HEK293T (cell line): ENCODE measurements at places on chromosomes 12 and 14.

DNA sequence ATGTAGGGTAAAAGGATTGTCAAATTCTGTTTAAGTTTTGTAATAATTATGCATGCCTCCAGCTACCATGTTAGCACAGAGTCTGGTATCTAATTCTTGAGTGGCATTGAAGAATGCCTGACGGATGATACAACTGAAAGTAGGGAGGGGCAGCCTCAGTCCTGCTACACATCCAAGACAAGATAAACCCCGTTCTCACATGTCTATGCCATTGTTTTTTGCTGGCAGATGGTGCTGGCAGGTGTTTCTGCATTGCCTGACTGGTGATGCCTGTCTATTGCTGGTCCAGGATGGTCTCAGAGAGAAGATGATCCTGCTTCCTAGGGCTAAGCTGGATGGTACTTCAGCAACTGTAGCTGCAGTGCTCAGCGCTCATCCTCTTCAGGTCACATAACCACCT is 245.8 kb upstream of the NAV3 start:
- DNase-seq: no peak

DNA sequence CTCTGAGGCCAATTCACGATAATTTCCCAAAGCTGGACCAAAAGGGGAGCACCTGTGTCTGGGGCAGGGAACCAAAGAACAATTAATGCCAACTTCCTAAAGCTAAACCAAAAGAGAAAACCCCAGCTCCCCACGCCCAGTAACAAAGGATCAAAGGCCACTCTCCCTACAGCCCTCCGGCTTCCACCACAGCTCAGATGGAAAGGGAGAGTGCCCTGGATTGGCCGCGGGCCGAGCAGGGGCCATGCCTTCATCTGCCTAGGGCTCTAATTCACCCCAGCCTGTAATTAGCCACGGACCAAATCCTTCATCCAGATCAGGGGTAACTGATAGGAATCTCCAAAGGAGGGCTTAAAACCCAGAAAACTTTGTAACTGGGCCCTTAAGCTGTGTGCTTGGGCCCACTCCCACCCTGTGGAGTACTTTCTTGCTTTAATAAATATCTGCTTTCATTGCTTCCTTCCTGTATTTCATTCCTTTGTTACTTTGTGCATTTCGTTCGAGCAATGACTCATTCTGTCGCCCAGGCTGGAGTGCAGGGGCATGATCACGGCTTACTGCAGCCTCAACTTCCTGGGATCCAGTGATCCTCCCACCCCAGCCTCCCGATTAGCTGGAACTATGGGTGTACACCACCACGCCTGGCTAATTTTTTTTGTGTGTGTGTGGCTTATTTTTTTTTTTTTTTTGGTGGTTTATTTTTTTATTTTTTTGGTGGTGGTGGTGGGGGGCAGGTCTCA is 65.5 kb upstream of the PPP4R3A start:
- DNase-seq: no peak

GRCh38 chr12:83313827-83314226 is 627.1 kb downstream of the TMTC2 start:
- no peak for DNase-seq

DNA sequence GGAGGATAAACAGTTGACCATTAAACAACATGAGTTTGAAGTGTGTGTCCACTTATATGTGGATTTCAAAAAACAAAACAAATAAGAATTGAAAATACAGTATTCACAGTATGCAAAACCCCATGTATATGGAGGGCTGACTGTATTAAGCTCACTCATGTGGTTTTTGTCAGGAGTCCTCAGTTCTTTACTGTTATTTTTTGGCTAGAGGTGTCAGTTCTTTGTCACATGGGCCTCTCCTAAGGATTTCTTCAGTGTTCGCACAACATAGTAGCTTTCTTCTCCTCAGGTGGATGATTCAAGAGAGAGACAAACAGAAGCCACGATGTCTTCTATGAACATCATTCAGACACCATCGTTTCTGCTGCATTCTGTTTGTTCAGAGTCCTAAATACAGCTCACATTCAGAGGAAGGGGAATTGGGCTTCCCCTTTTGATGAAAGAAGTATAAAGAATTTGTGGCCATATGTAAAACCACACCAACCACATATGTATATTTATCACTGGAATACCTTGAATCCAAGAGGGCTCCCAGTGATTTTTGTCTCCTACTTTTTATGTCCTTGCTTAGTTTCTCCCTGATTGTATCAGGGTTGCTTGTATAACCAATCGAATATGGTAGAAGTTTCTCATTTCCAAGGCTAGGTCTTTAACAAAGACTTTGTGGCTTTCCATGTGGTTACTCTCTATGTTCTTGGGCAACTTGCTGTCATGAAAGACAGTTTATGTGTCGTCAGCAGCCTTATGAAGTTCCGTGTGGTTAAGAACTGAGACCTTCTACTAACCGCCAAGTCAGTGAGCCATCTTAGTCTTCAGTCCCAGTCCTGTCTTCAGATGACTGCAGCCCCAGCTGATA is 18.9 kb downstream of the MNAT1 start:
- no peak for DNase-seq

DNA sequence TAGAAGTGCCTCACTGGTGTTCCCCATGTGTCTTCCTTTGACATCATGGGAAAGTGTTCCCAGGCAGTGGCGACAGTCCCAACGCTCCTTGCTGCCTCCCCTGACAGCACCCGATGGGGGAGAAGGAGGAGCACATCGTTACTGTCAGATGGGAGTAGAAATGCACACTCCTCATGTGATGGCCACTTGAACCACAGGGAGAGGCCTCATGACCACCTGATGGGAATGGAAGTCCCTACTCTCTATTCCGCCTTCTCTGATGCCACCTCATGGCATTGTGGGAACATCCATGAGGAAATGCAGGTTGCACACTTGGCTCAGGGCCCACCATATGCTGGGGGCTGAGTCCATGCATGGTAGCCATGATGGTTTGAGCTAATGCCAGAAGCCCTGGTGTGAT is 14.3 kb upstream of the CORO1C start:
- no peak for DNase-seq

DNA sequence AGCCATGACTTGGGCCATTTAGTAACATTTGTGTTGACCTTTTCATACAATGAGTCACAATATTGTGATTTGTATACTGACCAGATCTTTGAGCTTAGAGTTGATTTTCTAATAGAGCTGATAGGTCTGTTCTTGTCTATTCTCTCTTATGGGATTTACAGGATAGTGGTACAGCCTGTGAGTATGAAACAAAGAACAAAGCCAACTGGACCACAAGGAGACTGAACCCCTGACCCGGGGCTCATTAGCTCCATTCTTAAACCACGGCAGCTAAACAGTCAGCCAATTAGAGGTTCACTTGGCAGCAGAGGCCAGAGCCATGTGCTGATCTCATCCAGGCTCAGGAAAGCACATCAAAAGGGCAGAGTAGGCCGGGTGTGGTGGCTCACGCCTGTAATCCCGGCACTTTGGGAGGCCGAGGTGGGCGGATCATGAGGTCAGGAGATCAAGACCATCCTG is 59.1 kb upstream of the GNPNAT1 start:
- DNase-seq: no peak

- no peak for DNase-seq
Measured at GRCh38 chr14:92565718-92566115, 52.1 kb downstream of the RIN3 start.

- DNase-seq: no peak
Measured at GRCh38 chr14:22502551-22502950, 86.5 kb downstream of the DAD1 start.

GRCh38 chr12:110917961-110918360 is 2.4 kb downstream of the MYL2 start:
- DNase-seq: no peak

DNA sequence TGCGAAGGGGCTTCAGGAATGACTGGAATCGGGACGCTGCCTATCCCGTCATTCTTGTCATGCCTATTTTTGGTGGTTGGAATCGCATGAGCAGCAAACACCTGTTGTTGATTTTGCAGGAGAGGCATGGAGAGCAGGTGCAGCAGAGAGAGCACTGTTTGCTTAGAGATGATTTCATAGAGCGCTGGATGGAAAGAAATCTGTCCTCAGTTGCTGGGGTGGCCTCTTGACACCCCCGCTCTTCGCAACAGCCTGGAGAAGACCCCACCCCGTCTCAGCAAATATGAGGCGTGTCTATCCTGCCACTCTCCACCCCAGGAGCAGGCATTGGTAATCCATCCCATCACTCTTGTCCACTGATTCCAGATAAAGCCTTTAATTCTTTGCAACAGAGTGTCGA is 19.3 kb upstream of the NCOR2 start:
- DNase-seq: no peak

GRCh38 chr12:121921066-121921465 is 2.7 kb downstream of the CFAP251 start:
- no peak for DNase-seq

DNA sequence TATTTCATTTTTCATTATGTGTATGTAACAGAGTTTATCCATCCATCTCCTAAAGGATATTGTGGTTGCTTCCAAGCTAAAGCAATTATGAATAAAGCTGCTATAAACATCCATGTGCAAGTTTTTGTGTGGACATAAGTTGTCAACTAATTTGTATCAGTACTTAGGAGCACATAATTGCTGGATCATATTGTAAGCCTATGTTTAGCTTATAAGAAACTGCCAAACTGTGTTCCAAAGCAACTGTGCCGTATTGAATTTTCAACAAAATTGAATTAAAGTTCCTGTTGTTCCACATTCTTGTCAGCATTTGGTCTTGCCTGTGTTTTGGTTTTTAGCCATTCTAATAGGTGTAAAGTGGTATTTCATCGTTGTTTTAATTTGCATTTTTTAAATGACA is 416.9 kb downstream of the SLC6A15 start:
- no peak for DNase-seq

DNA sequence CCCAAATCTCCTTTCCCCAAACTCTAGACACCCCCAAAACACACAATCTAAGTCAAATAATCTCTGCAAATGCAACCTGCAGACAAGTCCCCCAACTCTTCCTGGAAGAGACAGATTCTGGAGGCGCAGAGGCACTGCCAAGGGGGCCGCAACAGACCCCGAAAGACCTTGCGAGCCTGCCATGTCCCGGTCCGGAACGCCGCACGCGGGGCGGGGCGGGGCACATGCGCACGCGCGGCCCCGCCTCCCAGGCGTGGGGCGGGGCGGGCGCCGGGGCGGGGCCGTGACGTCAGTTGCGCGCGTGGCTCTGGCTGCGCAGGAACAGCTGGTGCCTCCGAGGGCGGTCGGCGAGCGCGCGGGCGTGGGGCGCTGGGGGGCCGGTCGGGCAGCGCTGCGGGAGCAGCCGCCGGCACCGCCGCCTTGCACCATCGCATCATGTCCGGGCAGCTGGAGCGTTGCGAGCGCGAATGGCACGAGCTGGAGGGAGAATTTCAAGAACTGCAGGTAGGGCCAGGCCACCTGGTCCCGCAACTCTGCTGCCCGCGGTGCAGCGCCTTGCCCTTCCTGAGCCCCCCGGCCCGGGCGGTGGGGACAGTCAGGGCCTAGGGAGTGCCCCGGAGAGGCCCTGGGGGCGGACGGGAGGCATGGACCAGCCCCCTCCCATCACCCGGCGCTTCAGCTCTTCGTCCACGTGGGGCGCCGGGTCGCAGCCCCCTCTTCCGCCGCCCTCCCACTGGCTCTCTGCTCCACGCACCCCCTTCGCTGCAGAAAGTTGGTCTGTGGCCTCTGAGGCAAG is at the start of gene TMEM120B:
TSS of gene TMEM120B (plus strand) at position 292 of the 796 bp plus-strand sequence. CDS start at position 436, 144 bp downstream.
- peak; percentile 92 for DNase-seq

DNA sequence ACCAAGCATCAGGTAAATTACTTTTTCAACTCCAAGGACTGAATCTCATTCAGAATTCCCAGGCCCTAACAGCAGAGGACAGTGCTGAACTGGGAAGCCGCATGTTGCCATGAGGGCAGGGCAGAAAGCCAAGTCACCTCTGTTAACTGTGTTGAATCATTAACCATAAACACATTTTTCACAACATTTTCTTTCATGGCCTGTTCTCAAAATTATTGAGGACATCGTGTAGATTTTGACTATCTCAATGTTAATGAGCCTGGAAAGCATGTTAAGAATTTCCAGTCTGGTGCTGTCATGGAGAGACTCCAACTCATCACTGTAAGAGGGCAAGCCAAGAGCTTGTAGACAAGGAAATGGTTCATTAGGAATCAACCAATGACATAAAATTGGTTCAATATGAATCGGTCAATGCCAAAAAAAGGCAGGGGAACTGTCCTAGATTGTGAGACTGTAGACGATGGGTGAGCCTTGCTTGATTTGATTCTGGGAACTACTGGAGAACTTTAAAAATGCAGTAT is 33.7 kb downstream of the CPM start:
- DNase-seq: no peak

DNA sequence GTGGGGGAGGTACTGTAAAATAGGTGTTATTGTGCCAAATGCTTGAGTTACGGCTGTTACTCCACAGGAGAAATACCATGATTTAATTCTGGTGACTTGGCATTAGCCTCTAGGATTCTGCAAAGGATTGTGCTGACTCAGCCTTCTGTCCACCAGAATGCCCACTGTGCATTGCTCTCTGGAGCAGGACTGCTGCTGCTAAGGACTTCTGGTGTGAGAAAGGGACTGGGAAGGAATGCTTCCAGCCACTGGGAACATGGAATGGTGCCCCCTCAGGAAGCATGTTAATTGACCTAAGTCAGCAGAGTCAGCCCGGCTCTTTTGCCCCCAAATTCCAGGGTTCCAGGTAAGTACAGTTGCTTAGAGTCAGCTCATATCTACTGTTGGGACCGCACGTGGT is 32.9 kb downstream of the ZFHX2 start:
- no peak for DNase-seq

DNA sequence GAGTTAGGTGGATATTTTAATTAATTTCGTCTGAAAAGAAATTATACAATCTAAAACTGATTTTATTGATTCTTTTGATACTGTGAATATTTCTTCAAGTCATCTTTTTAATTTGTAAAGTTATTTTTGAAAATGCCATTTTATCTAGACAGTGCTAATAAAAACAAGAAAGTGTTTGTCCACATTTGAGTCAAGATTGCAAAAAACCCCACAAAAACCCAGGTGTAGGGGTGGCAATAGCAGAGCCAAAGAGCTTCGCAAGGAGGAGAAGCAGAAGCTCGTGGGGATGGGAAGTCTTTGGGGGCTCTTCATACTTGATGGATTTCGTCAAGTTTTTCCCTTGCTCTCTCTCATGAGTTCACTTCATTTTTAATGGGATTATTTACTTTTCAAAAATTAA is 6.0 kb downstream of the RNASE6 start:
- no peak for DNase-seq

DNA sequence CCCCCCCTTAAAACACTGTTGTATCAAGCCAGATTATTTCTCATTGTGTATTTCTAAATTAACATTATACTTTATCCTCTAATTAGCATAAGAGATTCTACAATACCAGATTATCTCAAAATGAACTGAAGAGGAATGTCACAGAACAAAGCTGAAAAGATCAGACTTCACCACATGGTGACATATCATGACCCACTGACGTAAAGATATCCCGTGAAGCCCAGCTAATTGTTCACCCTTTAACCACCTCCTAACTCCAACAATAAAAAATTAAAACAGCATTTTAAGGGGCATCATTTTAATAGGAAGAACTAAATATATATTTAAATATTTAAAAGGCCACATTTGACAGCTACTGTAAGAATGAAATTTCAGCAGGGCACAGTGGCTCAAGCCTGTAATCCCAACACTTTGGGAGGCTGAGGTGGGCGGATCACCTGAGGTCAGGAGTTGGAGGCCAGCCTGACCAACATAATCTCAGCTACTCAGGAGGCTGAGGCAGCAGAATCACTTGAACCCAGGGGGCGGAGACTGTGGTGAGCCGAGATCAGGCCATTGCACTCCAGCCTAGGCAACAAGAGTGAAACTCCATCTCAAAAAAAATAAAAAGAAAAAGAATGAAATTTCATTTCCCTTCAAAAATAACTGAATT is 29.0 kb downstream of the CDK17 start:
- no peak for DNase-seq

GRCh38 chr12:132238488-132238854 is 90.9 kb downstream of the GALNT9 start:
- DNase-seq: peak; percentile 44
